ENCODE measurements at places on chromosomes 5 and 9.

- DNase-seq, result no peak
Observed at GRCh38 chr9:91746904-91747303, 203.1 kb downstream of the ROR2 start.

- peak; percentile 67 for DNase-seq
Observed at GRCh38 chr5:93621327-93621798, 38.3 kb downstream of the NR2F1 start.

- DNase-seq, result no peak
Observed at GRCh38 chr9:91182429-91183225, 179.1 kb downstream of the AUH start.

GRCh38 chr9:105074491-105074890 lies 146.5 kb upstream of the ABCA1 start:
- DNase-seq, result no peak

DNA sequence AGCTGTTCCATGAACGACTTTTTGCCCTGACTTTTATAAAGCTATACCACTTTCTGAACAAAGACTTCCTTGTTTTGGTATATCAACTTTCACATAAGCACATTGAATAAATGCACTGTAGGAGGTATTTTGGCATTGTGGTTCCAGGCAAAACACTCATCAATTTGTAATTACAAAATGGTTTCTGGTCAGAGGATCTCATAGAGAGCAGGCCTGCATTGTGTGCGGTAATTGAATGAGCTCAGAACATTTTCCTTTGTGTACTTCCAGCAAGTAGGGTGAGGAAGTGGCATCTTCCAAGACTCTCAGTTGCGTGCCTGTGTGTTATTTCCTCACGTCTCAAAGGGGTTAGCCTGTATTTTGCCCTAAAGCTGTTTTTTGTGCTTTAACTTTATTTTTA lies 89.2 kb downstream of the PDE6A start:
- DNase-seq, result no peak

- no peak for DNase-seq
Observed at GRCh38 chr9:20264896-20265295, 357.4 kb downstream of the MLLT3 start.

Data from erythroblast (primary cell).